ENCODE measurements at places on chromosomes 2 and 18.

DNA sequence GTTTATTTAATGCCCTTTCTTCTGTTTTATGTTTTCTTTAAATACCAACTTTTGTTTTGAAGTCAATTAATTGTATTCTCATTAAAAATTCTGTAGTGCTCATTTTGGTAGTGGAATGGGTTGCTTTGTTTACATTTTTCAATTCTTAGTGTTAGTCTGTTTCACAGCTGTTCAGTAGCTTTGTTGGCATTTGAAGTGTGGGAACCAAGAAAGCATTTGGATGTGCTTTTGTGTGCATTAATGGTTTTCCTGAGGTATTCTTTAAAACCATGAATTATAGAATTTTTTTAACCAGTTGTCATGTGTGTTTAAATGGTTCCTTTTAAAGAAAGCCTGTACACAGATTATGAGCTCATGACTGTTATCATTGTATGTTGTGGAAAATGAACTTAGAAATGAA, 19.7 kb downstream of the MIB1 start:
- no peak for DNase-seq

GRCh38 chr2:109670556-109671411, 56.6 kb downstream of the SOWAHC start:
- no peak for DNase-seq

DNA sequence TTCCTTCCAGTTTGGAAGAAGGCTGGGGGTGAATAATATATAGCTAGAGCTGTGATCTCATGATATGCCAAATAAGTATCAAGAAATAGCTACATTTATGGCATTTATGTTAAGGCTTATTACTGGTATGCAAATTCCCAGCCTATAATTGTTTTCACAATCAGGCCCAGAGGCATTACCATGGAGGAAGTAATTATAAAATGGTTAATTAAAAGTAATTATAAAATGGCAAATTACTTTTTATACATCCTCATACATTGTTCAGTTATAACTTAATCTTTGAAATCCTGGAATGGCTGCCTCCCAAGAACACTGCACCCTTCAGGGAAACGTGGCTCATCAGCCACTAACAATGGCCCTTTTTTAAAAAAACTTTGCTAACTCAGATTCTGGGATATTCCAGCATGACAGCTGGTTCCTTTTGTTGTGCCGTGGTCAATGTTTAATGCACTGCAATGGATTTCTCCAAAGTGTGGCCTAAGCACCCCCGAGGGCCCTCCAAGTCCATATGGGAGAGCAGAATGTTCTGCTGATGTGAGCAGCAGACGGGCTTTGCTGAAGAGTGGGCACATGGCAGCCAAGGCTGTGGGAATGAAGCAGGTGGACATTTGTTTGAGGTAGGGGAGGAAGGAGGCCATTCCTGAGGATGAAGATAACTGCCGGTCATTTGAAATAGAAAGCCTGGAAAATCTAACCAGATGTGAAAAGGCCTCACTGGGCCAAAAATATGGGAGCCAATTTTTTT, 483.5 kb upstream of the GCFC2 start:
- no peak for DNase-seq

- DNase-seq = no peak
These were observed 165.2 kb downstream of the TDRD15 start for GRCh38 chr2:21288739-21289520.

- no peak for DNase-seq
These were observed 88.7 kb upstream of the MEIS1 start for GRCh38 chr2:66346231-66346664.

GRCh38 chr18:23565916-23566547, 20.3 kb downstream of the NPC1 start:
- no peak for DNase-seq

DNA sequence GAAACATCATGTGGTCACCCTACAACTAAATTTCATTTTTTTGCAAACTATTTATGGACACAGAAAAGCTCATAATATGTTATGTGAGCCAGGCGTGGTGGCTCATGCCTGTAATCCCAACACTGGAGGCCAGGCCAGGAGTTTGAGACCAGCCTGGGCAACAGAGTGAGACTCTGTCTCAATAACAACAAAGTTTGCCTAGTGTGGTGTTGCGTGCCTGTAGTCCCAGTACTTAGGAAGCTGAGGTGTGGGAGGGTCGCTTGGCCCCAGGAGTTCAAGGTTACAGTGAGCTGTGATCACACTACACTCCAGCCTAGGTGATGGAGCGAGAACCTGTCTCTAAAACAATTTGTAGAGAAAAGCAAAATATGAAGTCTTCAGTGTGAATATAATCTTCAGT, 5.8 kb downstream of the IAH1 start:
- no peak for DNase-seq

GRCh38 chr18:63303547-63303946, 16.0 kb downstream of the BCL2 start:
- no peak for DNase-seq

GRCh38 chr2:56382466-56382865, 198.7 kb downstream of the CCDC85A start:
- DNase-seq = no peak

Data from cardiac fibroblast (primary cell).